Karpas-422 (cell line): ENCODE measurements at places on chromosomes 1 and 21.

DNA sequence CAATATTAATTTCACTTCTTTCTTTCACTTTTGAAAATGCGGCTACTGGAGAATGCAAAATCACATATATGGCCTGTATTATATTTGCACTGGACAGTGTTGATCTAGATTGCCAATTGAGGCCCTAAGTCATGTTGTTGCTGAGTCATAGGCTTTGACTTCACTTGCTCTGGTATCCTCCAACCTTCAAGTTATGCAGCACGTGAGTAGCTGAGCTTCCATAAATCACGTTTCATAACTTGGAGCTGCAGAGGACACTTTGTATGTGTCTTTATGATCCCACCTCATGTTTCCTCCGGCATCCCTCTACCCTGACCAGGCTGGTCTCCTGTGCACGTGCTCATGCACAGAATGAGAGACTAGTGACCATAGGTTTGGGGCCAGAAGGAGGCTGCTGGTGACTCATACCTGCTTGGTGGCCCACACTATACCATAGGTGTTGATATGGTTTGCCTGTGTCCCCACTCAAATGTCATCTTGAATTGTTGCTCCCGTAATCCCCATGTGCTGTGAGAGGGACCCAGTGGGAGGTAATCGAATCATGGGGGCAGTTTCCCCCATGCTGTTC is 103.0 kb upstream of the TSPAN2 start:
- DNase-seq: no peak
- H3K27ac ChIP-seq: no peak overlapping the region
- no peaks in the 10 kb centered on the region for H3K4me1 ChIP-seq
- H3K36me3 ChIP-seq: no peaks in the 10 kb centered on the region
- no peaks in the 10 kb centered on the region for H3K27me3 ChIP-seq

- no peak overlapping the region for H3K4me3 ChIP-seq
- no peak overlapping the region for H3K27ac ChIP-seq
- no peaks in the 10 kb centered on the region for H3K4me1 ChIP-seq
- no peaks in the 10 kb centered on the region for H3K36me3 ChIP-seq
Measured at GRCh38 chr1:40648928-40649591, 16.4 kb downstream of the RIMS3 start.

DNA sequence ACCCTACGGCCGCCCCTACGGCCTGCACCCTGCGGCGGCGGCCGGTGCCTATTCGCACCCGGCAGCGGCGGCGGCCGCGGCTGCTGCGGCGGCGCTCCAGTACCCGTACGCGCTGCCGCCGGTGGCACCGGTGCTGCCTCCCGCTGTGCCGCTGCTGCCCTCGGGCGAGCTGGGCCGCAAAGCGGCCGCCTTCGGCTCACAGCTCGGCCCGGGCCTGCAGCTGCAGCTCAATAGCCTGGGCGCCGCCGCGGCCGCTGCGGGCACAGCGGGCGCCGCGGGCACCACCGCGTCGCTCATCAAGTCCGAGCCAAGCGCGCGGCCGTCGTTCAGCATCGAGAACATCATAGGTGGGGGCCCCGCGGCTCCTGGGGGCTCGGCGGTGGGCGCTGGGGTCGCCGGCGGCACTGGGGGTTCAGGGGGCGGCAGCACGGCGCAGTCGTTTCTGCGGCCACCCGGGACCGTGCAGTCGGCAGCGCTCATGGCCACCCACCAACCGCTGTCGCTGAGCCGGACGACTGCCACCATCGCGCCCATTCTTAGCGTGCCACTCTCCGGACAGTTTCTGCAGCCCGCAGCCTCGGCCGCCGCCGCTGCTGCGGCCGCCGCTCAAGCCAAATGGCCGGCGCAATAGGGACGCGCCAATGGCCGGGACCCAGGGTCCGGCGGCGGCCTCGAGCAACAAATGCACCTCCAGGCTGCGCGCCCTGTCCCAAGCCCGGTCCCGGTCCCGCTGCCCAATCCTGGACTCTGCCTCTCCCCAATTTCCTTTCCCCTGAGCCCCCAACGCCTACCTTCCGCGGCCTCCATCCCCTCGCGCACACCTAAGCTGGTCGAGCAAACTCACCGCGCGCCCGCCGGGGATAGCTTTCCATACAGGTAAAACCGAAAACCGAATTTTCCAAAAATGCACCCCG is 1.8 kb downstream of the FOXD3 start:
- DNase-seq: no peak
- no peaks in the 10 kb centered on the region for H3K27me3 ChIP-seq
- H3K27ac ChIP-seq: no peak overlapping the region
- no peaks in the 10 kb centered on the region for H3K36me3 ChIP-seq
- H3K4me3 ChIP-seq: no peak overlapping the region

DNA sequence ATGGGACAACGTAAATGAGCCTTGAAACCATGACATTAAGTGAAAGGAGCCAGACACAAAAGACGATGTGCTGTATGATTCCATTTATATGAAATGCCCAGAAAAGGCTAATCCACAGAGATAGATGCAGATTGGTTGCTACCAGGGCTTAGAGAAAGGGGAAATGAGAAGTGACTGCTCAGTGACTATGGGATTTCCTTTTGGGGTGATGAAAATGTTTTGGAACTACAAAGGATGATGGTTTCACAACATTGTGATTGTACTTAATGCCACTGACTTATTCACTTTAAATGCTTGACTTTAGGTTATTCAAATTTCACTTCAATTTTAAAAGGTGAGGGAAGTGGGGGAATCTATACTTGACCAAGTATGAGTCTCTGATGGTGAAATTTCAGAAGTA is 414.3 kb downstream of the SETD4 start:
- DNase-seq: no peak
- no peaks in the 10 kb centered on the region for H3K27me3 ChIP-seq
- no peak overlapping the region for H3K27ac ChIP-seq
- no peaks in the 10 kb centered on the region for H3K4me1 ChIP-seq
- no peaks in the 10 kb centered on the region for H3K36me3 ChIP-seq

DNA sequence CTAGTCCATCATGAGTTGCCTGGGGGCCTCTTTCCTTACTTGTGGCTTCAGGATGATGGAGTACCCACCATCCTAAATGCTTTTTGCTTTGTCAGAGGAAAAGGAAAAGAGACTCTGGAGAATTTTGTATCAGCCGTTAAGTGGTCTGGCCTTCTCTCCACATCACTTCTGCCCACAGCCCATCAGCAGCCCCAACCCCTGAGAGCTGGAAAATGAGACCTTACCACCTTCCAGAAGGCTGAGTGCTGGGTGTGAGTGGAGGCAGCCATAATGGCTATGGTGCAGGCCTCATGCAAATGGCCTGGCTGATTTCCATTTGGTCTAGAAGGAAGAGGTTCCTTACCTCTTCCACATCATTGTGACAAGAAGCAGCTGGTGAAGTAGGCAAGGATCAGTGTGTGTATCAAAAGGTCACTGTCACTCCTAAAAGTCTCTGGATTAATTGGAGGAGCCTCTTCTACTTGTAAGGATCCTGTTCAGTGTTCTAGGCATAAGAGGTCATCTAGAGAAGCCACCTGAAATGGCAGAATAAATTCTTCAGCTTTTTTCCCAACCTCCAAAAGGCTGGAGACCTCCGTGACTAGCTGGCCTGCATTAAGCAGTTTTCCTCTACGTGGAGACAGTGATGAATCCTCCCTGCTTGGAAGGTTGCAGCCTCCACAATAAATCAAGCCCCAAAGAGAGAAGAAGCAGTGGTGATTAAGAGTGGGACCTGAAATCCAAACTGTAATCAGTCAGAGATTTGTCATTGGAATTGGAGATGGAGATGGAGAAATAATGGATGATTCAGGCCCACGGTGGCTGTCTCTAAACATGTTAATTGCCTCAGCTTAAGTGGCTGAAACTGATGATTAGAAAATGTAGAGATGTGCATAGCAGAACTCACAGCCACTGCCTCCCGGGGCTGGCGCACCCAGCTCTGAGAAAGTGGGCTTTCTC is 111.5 kb downstream of the CNIH3 start:
- no peak overlapping the region for H3K4me3 ChIP-seq
- no peak overlapping the region for H3K27ac ChIP-seq
- no peaks in the 10 kb centered on the region for H3K36me3 ChIP-seq
- H3K27me3 ChIP-seq: no peaks in the 10 kb centered on the region
- DNase-seq: no peak
- no peaks in the 10 kb centered on the region for H3K4me1 ChIP-seq

- H3K27me3 ChIP-seq: no peaks in the 10 kb centered on the region
- DNase-seq: no peak
- H3K27ac ChIP-seq: no peak overlapping the region
- H3K4me1 ChIP-seq: no peaks in the 10 kb centered on the region
- H3K36me3 ChIP-seq: no peaks in the 10 kb centered on the region
Measured at GRCh38 chr1:100861379-100861778, 33.3 kb downstream of the EXTL2 start.

DNA sequence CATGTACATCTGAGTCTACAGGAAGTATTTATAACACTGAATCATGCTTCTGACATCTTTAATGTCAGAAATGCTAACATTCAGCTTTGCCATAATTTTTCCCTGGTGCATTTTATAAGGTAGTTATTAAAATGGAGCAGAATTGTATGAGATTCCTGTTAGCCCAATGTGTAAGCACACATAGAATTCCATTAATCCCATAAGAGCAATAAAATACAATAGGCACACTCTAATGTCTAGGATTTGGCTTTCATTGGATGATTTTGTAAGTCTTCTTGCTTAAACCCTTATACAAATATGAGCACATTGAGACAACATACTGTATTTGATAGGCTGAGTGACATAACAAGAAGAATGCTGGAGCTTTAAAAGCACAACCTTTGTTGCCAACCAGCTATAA is 256.4 kb downstream of the HMCN1 start:
- no peaks in the 10 kb centered on the region for H3K36me3 ChIP-seq
- H3K4me3 ChIP-seq: no peak overlapping the region
- no peak overlapping the region for H3K27ac ChIP-seq
- no peaks in the 10 kb centered on the region for H3K27me3 ChIP-seq
